ENCODE measurements at places on chromosomes 13 and 19.

GRCh38 chr19:52007451-52007805 is 583 bp downstream of the ZNF615 start:
- DNase-seq = peak; percentile 11

GRCh38 chr13:112255550-112256120 is 120.5 kb upstream of the SPACA7 start:
- DNase-seq = no peak

DNA sequence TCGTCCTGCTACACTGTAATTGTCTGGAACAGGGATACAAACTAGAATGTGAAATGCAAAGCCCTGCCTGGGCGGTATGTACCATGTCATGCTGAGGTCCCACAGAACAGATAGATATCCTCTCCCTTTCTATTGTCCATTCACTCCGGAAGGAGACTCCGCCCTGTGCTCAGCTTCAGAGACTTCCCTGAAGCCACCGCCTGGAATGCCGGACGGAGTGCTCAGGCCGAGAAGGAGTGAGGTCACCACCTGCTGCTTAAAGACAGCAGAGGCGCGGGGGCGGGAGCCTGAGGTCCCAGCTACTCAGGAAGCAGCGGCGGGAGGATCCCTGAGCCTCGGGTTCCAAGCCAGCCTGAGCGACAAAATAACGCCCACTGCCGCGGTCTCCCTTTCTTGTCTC is 890 bp upstream of the ZNF611 start:
- DNase-seq = no peak

DNA sequence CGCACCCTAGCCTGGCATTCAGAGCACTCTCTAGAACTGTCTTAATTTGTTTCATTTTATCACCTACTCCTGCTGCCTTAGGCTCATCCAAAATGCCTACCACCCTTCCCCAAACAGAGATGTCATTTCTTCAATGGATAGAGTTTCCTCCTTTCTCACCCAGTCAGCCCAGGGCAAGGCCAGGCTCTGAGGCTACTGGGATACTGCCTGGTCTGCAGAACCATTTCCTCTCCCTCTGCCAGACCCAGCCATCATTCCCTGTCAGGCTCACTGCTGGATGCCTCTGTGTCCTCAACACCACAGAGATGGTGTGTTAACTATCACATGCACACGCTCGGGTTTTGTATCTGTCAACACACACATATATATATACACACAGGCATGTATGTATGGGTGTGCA is 47.2 kb downstream of the C13orf42 start:
- no peak for DNase-seq

DNA sequence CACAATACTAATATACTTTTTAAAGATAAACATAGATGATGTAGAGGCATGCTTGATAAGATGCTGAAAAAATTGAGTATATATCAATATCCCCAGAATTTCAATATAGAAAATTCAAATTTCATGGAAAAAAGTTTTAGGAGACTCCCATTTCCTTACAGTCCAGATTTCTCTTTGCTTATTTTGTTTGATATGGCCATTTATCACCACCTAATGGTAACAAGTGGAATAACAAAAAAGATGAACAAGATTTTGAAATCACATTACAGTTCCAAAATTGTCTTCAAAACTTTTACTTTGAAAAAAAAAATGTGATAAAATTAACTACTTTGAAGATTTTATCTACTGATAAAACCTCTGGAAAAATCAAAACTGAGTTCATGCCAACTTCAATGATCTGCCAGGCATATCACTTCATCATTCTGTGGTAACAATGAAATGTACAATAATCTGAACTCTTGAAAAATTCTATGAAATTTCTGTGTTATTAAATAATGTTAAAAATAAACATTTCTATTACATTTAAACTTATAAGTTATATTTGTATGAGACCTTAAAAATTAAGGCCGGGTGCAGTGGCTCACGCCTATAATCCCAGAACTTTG is 17.5 kb downstream of the MIPEP start:
- DNase-seq = peak; percentile 12

DNA sequence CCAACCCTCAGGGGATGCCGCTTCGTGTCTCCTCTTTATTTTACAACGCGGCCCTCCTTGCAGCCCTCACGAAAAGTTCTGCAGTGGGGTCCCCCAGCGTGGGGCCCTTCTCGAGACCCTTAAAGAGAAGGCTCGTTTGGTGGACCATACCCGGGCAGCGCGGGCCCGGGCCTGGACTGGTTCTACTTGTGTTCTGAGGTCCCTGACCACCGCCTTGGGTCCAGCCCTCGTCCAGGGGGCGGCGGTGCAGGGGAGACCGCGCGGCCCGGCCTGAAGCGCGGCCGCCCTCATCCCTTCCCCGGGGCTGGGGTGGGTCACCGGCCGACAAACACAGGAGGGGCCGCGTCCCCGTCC is 400 bp upstream of the SERP2 start:
- no peak for DNase-seq

DNA sequence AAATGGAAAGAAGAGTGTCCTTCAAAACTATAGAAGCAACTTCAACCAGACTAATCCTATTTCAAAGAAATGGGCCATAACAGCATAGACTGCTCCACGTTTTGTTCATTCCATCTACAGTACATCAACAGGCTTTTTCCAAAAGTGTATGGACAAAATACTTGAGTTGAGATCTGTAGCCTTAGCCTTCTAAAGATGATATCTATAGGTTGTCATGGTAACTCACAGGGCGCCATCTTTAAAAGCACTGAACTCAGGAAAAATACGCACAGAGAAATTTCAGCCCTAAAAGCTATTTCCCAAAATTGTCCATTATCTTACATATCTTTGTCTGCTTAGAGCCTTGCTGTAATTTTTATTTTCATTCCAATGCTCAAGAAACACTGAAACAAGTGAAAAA is 439.4 kb upstream of the NBEA start:
- DNase-seq = no peak

- no peak for DNase-seq
Observed at GRCh38 chr13:110030394-110030928, 244.1 kb upstream of the IRS2 start.

GRCh38 chr19:5091018-5091683 is 122.2 kb downstream of the KDM4B start:
- DNase-seq = no peak

Data from HEK293T (cell line).